ENCODE measurements at places on chromosomes 3 and 15. TPM values are rescaled to one million over a fixed set of nuclear protein-coding genes. Genes with fewer than 3 reads are reported as not detected.
A peak's percentile ranks its signal among the peaks of the same experiment; 100 is the strongest.

GRCh38 chr3:111853068-111853467 lies 6.0 kb upstream of the PHLDB2 start:
- DNase-seq = peak; percentile 73

DNA sequence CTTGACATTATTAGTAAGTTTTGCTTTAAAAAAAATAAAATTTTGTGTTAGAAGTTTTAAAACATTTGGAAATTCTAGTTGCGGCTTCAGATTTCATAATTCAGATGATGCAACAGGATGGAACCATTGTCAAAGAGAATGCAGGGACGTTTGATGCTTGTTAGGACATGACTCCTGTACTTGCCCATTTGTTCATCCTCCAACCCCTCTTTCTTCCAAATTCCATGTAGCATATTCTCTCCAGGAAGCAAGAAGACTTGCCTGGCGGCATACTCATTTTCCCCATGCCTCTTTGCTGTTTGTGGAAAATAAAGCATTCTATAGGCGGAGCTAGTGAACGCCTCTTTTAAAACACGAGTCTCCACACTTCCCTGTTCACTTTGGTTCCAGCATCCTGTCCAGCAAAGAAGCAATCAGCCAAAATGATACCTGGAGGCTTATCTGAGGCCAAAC lies at the start of gene CSTA:
TSS of gene CSTA (plus strand) at position 378 of the 453 bp plus-strand sequence. CDS start at position 423, 45 bp downstream.
- no peak for DNase-seq

The GRIP2 gene
- total RNA-seq = not detected

The MST1 gene
- total RNA-seq = 2.3 TPM

DNA sequence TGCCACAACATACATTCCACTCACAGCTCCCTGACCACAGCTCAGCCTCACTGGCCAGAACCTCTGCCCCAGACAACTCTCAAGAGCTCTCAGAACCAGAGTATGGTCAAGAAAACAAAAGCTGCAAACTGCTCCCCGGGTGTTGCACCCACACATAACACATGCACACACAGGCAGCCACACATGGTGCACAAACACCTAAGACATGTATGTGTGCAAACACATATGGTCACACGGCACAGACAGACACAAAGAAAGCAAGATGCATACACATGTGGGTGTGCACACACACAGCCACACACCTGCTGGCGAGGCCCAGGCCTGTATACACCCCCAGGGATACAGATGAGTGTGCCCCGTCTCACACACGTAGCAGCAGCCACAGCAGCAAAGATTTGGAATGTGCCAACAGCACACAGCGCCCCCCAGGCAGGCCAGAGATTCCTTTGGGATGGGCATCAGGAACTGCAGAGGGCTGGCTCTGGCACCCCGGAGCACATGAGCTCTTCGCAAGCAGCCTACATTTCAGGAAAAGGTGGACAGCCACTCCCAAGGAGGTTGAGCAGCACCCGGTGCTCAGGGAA lies 6.6 kb downstream of the KLF15 start:
- DNase-seq = no peak

The OR5H6 gene
- not detected for total RNA-seq

The MASP1 gene
- total RNA-seq = 2.3 TPM

- DNase-seq = no peak
Measured at GRCh38 chr3:147412261-147412916, 3.2 kb downstream of the ZIC1 start.

DNA sequence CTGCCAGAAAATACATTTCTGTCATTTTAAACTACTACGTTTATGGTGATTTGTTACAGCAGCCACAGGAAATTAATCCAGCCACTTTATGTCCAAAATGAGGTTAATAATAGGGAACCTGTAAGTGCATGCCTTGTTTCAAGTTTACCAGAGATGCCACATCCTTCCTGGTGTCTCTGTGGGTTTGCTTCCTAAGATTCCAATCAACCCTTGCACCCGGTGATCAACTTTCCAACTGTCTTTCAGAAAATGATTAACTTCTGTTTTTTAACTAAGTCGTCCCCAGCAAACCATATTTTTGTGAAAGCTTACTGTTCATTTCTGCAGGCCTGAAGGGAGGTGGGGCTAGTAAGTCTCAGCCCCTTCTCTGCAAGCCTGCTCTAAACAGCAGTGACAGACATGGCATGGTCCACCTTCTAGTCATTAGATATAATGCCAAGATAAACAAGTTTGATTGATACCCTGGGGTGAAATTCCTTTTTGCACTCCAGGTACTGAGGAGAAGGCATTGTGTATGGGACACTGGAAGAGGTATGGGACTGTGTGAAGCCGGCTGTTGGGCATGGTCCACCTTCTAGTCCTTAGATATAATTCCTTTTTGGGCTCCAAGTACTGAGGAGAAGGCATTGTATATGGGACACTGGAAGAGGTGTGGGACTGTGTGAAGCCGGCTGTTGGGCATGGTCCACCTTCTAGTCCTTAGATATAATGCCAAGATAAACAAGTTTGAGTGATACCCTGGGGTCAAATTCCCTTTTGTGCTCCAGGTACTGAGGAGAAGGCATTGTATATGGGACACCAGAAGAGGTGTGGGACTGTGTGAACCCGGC lies 11.1 kb upstream of the TMC3 start:
- DNase-seq = no peak

- no peak for DNase-seq
Measured at GRCh38 chr3:62839748-62840147, 35.5 kb downstream of the CADPS start.

DNA sequence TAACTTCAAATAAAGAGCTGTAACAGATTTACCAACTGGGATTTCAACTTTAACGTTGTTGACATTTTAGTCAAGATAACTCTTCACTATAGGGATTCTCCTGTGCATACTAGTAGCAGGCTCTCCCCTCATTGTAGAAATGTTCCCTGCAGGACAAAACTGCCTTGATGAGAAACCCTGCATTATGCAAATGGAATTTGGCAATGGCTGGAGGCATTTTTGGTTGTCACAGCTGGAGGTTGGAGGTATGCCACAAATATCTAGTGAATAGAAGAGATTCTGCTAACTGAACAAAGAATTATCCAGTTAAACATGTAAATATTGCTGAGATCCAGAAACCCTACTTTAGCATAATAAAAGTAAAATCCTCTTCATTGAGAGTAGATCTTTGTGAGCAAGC lies 928.8 kb upstream of the ALCAM start:
- DNase-seq = no peak

DNA sequence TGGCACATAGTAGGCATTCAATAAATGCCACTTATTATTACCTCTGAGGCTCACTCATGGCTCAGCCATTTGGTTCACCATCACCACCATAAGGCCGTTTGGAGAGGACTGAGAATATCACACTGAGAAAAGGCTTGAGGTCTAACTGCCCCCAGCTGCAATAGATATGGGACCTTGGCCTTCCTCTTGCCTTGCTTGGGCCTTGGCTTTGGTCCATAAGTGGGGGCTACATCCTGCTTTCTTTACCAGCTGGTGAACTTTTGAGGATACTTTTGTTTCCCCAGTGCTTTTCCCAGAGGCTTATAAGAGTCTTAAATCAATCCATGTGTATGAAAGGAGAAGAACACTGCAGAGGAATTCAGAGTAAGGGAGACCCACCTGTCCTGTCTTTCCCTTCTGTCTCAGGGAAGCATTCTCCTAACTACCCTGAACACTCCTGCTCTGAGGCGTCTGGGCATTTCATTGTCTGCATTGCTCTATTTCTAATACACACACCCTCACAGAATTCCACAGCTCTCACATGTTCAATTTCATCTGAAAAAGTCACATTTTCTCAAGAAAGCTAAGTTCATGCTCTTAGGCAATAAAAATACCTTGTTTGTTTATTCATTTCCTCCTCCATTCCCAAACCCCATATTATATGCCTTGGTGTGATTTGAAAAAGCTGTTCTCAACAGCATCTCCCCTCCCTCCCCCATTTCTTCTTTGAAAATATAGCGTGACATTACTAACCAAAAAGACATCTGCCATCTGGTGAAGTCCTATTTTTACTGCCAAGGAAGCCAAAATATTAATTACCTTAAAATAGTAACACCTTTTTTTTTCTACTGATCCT lies 22.5 kb upstream of the KCNMB2 start:
- no peak for DNase-seq

GRCh38 chr15:38536201-38536676 lies 28.4 kb downstream of the RASGRP1 start:
- no peak for DNase-seq

- DNase-seq = no peak
Measured at GRCh38 chr15:41443275-41443674, 26.4 kb downstream of the RTF1 start.

The ACKR2 gene
- 11.2 TPM for total RNA-seq

DNA sequence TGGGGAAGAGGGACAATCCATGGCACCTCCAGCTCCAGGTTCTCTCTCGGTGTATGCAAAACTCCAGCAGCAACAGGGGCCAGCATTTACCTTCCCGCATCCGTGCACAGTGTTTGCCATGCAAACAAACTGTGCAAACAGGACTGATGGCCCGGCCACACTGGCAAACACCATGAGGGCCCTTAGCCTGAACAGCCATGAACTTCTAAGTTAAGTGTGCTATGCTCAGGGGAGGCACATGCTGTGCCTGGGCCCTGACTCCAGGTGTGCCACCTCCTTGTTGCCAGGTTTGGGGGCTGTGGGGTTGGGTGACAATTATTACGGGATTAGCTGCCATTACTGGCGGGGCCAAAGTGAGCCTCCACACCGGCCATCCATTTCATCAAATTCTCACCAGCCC lies 57.5 kb downstream of the CACNA2D2 start:
- no peak for DNase-seq

The CHRM5 gene
- not detected for total RNA-seq
